ENCODE measurements at places on chromosomes 3 and 15. TPM values are rescaled to one million over a fixed set of nuclear protein-coding genes. Genes with fewer than 3 reads are reported as not detected.

Gene ACAD9
- 52.8 TPM for total RNA-seq

Gene RPSA
- total RNA-seq: 479 TPM

Gene SYNPR
- not detected for total RNA-seq

Gene TGM5
- not detected for total RNA-seq

Gene NR1I2
- total RNA-seq: not detected

DNA sequence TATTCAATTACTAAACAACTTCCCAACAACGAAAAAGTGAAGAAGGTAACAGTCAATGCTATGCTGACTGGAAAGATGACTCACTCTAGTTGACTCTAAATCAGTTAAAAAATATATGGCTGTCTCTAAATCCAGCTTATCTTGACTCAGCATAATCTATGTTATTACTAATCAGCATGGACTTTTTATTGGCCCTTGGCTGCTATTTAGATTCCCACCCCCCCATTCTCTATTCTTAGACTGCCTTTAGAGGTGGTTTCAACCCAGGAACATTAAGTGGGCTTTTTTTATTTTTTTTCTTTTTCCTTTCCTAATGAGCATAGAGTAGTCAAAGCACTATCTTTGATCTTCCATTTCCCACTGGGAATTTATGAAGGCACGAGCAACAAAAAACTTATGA, 1.9 kb downstream of the PCOLCE2 start:
- no peak for DNase-seq

DNA sequence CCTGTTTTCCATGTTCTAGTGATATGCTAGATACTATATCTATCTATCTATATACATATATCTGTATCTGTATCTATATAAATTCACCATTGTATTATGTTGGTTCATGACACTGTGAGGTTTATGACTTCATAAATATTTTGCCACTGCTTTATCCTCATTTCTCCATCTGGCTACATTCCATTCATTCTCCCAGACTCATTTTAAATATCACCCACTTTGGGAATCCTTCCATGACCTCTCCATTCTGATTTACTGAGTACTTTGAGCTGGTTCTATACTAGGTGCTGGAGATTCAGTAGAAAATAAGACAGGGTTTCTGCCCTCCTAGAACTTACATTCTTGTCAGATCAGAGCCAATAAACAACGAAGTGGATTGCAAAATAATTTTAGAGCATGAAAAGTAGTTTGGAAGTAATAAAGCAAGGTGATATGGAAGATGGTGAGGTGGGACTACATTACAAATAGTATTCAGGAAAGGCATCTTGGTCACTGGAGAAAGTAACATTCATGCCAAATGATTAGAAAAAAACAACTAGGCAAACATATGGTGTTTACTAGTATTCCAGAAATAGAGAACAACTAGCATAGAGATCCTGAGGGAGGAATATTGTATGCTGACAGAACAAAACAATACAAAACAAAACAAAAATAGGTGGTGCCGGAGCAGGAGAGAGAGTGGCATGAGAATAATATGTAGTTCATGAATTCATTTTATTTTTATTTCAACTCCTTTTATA, 11.6 kb upstream of the PLSCR4 start:
- no peak for DNase-seq

GRCh38 chr3:168722091-168722490, 626.4 kb upstream of the GOLIM4 start:
- DNase-seq: no peak

DNA sequence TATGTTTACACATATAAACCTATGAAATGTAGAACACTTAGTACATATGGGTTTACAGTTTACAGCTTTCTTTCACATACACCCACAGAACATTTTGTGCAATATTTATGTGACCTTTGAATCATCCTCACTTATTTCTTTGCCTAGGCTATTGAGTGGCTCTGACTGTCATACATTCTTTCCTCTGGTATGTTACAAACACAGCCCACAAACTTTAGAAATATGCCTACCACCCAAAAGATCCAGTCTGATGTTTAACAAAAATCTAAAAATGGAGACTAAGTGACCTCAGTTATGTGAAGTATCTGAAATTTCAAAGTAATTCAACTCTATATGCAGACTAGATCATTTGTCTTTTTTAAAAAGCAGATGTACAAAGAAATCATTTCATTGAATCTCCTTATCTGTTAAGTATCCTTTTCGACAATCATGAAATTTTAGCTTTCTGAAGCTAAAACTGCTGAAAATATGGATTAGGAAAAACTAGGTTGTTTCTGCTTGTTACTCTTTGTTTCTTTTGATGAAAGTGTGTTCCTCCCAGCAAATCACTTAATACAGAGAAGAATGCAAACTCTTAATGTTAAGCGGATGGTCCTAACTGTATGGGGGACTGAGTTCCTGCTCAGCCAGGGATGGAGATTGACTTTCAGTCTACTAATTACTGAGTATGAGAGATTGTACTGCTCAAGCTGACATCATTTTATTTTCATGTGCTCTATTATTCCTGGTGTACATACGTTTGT, 27.7 kb downstream of the CCDC54 start:
- DNase-seq: no peak

DNA sequence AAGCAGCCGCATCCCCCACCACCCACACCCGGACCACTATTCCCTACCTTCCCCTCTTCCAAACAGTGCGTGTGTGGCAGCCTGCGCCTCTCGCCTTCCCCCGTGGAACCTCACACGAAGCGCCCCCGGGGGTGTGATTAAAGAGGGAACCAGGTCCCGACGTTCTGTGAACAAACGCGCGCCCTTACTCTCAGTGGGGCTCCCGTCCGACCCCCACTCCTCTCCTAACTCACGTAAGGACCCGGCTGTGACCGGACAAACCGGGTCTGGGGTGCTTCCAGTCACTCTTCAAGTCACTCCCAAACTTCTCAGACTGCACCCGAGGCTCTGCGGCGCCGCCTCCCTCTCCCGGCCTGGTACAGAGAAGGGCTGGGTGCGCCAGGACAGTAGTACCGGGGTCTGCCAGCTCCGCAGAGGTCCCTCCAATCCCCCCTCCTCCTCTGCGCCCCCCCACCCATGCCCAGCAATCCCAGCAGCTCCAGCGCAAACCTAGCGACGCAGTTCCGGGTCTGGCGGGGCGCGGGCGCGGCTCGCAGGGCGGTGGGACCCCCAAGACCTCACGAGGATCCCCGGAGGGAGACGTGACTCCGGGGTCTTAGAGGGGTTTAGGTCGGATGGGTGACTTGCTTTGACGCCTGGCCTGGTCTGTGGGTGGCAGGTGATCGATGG, 574 bp downstream of the DUOXA1 start:
- peak; percentile 63 for DNase-seq

GRCh38 chr15:31480356-31481025, 153.9 kb downstream of the KLF13 start:
- DNase-seq: no peak

DNA sequence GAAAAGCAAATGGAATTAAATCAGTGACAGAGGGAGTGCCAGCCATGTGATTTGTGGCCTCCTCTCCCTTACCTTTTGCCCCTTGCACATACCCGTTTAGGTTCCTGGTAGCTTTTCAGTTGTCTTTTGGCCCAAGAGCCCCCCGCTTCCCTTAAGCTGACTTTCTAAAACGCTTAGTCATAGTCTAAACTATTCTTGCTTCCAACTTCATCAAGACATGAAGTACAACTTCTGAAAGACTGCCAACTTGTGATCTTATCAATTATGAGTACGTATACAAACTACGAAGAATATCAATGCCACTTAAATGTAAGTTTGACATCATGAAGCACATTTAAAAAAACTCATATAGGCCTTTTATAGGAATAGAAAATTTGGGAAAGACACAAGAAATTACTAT, 61.9 kb downstream of the EIF3J start:
- DNase-seq: no peak

- peak; percentile 50 for DNase-seq
Measured at GRCh38 chr3:126571078-126571477, 12.3 kb upstream of the C3orf22 start.
